ENCODE measurements at places on chromosomes 16 and 17. TPM values are rescaled to one million over a fixed set of nuclear protein-coding genes. Genes with fewer than 3 reads are reported as not detected.

DNA sequence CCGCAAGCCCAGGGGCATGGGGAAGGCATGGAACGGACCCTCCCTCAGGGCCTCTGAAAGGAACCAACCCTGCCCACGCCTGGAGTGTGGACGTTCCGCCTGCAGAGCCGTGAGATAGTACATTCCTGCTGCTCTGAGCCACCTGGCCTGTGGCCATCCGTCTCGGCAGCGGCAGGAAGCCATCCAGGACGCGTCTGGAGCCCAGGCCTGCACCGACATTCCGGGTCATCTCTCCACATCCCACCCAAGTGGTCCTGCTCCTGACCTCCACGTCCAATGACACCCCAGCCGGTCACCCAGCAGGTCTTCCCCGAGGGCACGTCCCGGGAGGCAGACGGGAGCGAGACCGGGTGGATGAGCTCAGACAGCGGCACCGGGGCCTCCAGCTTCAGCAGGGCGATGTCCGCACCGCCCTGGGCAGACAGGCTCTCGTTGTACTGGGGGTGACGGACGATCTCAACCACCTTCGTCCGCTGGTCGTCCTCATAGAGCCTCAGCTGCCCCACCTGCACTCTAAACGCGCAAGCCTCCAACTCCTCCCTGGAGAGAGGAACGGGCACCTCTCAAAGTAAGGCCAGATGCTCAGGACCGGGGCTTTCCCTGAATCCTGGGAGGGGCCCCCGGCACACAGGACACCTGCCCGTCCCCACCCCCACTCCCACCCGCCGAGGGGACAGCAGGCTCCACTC, 21.3 kb upstream of the UBE2I start:
- no peak for DNase-seq

DNA sequence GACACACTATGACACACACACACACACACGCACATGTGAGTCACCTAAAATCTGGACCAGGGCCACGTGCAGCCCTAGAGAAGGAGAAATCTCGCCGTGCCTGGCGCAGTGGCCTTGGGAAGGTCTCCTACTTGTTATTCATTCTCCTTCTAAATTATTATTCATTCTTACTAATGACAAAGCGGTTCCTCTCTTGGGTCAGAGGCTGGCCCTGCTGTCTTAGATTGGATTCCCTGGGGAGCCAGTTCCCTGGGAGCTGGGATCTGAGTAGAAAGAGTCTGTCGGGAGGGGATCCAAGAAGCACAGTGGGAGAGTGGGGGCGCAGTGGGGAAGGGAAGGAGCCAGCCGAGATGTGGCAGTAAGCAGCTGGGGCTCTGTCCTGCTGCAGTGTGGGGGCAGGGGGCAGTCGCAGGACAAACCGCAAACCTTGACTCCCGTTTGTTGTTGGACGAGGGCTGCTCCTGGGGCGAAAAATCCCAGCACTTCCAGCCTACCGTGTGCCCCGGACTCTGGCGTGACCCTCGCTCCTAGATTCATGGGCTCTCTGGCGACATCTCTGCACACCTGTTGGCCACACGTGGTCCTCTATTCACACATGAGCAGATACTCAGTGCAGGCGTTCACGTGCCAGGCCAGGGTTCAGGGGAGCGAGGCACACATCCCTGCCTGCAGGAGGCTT, 18.7 kb upstream of the JPH3 start:
- DNase-seq: no peak

DNA sequence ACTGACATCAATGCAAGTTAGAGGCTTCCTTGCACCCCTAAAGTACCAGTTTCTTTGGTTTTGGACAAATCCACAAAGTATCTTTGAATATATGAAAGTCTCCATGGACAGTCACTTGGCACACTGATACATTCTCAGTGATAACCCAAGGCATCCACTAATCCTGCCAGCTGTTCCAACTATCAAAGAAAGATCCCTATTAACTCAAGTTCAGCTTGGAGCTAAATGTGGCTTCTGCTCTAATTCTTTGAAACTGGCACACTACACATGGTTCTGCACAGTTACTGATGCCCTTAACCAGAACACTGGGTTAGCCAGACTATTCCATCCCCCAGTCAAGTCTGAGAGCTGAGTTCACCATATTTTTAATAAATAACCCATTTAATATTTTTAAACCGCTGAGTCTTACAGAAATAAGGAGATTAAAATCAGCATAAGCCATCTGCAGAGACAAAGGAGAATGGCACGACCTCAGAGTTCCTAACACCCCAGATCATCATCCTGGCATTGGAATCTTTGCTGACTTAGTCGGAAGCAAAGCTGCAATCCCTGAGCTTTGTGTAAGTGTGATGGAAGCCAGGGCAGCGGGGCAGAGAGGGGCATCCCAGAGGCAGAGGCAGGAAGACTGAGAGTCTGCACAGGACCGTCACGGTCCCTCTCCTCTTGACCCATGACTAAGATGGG, 6.3 kb downstream of the CACNG1 start:
- no peak for DNase-seq

Gene CD300H
- total RNA-seq: not detected

Gene PABPN1L
- not detected for total RNA-seq

GRCh38 chr16:48326915-48327314, 58.3 kb downstream of the SIAH1 start:
- DNase-seq: no peak

Gene TMEM100
- total RNA-seq: not detected

DNA sequence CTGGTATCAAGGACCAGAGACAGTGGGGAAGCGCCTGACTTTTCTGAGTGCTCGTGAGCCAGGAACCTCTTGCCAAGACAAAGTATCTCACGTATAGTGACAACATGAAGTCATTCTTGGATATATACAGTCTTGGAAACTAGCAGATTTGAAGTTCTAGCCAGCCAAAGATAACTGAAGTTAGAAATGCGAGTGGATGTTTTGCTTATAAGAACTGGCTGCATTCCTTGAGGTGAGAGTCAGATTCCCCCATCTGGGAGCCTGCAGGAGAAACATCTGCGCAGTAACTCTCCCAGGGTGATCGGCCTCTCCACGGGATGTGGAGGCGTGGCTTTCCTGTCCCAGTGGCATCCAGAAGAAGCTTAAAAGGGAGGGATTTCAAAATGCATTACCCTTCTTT, 89.8 kb downstream of the SHISA6 start:
- DNase-seq: no peak
